Upper lobe of right lung (tissue), 1 donor: ENCODE measurements at places on chromosomes 7 and 10. TPM values are rescaled to one million over a fixed set of nuclear protein-coding genes. Genes with fewer than 3 reads are reported as not detected.

The HOXA6 gene
- total RNA-seq = 6.5 TPM

GRCh38 chr10:86254081-86254480 lies 112.5 kb downstream of the GRID1 start:
- no peak for DNase-seq

The SPDYE8 gene
- not detected for total RNA-seq

The KAZALD1 gene
- 8.4 TPM for total RNA-seq

The MORN4 gene
- 3.8 TPM for total RNA-seq

DNA sequence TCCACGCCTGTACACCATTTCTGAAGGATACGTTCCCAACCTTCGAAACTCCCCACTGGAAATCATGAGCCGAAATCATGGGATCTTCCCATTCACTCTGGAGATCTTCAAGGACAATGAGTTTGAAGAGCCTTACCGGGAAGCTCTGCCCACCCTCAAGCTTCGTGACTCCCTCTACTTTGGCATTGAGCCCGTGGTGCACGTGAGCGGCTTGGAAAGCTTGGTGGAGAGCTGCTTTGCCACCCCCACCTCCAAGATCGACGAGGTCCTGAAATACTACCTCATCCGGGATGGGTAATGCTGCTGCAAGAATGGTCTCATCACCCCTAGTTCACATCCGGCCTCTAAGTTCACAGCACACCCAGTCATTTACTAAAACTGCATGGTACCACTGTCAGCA lies 30.3 kb downstream of the PLA2G12B start:
- no peak for DNase-seq

DNA sequence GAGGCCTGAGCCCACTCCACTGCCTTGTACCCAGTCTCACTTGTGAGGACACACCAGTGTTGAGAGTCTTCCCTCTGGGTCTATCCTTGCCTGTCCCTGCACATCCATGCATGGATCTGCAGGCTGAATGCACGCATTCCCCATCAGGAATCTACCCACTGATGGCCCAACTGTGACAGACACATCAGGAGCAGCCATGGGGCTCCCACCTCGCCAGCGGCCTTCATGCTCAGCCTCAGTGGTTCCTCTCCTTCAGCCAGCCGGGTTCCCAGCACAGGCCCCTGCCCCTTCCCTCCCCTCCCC lies 21.3 kb downstream of the ANTXRL start:
- DNase-seq = peak; percentile 35

GRCh38 chr10:91146146-91146545 lies 74.3 kb upstream of the PCGF5 start:
- no peak for DNase-seq

The ACTL6B gene
- not detected for total RNA-seq

DNA sequence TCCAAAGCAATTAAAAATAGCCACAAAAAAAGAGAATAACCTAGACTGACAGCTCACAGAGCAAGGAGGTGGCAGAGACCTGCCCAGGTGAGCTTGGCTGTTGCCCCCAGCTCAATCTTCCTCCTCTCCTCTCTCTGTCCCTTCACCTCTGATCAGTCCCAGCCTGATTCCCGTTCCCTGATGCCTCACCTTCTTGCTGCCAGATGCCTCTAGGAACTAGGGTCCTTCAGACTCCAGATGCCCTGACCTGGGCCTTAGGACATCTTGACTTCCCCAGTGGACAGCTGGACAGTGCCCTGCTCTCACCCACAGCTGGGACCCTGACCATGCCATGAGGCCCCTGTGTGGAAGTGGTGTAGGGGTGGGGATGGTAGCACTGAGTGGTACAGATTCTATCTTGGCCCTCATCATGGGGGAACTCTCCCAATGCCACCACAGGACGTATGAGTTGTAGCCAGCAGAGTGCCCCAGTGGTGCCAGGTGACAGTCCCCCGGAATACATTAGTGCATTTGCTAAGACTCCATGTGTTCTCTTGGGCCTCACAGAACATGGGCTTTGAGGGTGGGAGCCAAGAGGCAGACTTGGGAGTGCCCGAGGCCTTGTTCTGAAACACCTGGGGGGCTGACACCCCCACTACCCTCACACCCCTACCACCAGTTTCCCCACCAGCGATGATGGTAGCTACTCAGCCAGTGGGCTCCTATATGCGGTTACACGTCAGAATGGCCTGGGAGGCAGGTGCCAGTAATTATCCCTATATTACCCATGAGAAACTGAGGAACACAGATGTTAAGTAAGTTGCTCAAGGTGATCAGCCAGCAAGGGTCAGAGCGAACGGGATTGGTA lies 2.0 kb downstream of the DEPP1 start:
- no peak for DNase-seq

GRCh38 chr10:72682638-72683037 lies 9.3 kb upstream of the MCU start:
- no peak for DNase-seq
